NCI-H524 (cell line): ENCODE measurements at places on chromosomes 1 and 21.

DNA sequence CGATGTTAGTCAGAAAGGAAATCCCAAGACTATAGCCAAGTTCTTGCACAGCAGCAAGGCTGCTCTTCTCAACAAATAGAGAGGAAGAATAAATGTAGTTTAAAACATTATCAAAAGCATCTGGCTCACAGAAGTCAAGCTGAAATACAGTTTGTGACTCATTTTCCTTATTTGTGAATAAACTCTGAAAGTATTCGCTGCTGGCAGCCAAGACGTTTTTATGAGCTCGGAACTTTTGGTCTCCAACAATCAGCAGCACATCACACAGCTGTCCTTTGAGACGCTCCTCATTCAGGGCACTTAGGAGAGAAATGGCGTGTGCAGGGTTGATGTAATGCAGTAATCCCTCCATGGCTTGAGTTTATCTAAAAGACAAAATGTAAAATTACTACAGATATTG is 16.4 kb downstream of the ZBTB21 start:
- DNase-seq: no peak

- no peak for DNase-seq
These were observed 38.5 kb upstream of the LDLRAP1 start for GRCh38 chr1:25504706-25505595.

GRCh38 chr1:243465738-243466137 is 209.9 kb downstream of the SDCCAG8 start:
- no peak for DNase-seq

- DNase-seq: no peak
These were observed 126.5 kb upstream of the VANGL1 start for GRCh38 chr1:115515270-115515669.

DNA sequence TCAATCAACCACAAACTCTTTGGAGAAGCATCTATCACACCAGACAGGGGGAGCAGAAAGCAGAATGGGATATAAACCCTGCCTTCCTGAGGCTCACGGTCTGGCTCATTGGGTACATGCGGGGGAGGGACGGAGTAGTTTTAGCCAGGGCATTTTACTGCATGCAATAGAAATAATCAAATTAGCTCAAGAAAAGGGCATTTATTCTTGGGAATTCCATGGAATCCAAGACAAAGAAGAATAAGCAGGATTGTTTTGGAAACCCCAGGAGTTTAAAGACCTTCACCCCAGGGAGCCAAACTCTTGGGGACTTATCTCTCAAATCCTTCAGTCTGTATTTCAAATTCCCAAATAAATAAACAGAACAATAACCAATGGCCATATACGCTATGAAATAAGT is 5.2 kb upstream of the KAZN start:
- no peak for DNase-seq

DNA sequence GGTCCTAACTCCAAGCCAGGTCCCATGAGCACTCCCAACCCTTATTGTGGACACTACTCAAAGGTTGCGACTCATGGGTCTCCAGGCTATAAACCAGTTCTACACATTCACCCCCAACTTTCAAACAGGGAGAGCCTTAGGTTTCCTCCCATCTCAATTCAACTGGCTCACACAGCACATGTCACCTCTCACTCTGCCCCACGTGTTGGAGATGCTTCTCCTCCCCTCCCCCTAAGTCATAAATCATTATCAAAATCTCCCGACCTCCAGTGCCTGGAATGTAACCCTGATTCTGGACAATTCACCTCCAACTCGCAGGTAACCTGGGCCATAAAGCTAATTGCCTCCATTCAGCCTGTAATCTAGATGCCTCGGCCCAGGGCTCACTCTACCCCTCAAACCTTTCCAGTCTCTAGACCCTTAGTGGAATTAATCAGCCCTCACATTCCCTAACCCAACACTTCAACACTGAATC is 595 bp downstream of the AK2 start:
- peak; percentile 21 for DNase-seq

DNA sequence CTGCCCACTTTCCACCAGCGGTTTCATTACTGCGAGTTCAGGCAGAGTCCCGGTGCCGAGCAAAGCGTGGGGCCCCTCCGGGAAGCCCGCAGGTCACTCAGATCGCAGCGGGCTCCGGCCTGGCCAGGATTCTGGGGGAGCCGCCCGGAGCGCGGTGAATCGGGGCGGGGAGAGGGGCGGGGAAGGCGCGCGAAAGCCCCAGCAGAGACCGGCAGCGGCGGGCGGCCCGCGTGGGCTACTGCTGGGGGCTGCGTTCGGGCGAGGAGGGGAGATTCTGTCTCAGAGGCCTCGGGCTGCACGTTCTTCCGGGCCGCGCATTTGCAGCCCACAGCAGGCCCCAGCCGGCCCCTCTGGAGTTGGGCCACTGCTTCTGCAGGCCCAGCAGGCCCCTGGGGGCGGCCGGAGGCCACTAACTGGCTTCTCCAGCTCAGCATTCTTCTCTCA is 64.7 kb downstream of the SCCPDH start:
- DNase-seq: no peak

GRCh38 chr1:88729297-88729696 is 45.2 kb downstream of the PKN2 start:
- no peak for DNase-seq

DNA sequence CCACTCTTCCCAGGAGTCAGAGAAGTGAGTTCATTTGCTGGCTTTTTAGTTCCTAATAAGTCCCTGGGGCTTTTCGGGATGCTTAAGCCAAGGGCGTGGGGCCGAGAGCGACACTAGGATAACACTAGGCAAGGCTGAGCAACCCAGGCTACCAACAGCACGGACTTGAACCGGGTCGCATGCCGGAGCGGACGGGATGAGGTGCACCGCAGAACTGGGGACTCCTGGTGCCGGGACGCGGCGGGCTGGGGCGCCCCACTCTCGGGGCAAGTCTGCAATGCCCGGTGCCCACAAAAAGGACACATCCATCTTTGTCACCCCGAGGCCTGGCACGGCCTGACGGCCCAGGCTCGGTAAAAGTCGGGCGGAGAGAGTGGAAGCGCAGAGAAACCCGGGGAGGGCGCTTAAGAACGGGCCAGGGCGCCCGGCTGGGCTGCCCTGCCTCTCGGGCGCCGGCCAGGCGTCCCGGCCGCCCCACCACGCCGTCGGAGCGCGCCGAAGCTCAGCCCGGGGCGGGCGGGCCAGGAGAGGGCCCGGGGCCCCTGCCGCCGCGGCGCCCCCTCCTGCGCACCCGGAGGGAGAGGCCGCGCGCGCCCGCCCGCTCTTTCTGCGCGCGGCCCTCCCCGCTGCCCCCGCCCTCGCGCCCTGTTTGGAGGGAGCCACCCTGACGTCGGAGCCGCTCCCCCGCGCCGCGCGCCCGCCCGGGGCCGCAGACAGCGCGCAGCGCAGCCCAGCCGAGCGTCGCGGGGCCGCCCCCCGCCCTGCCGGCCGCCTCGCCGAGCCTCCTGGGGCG is at the start of gene NBL1:
NBL1 (plus strand) TSS at position 710 of the 793 bp plus-strand sequence. CDS start 10,720 bp downstream, outside the sequence.
- peak; percentile 28 for DNase-seq

DNA sequence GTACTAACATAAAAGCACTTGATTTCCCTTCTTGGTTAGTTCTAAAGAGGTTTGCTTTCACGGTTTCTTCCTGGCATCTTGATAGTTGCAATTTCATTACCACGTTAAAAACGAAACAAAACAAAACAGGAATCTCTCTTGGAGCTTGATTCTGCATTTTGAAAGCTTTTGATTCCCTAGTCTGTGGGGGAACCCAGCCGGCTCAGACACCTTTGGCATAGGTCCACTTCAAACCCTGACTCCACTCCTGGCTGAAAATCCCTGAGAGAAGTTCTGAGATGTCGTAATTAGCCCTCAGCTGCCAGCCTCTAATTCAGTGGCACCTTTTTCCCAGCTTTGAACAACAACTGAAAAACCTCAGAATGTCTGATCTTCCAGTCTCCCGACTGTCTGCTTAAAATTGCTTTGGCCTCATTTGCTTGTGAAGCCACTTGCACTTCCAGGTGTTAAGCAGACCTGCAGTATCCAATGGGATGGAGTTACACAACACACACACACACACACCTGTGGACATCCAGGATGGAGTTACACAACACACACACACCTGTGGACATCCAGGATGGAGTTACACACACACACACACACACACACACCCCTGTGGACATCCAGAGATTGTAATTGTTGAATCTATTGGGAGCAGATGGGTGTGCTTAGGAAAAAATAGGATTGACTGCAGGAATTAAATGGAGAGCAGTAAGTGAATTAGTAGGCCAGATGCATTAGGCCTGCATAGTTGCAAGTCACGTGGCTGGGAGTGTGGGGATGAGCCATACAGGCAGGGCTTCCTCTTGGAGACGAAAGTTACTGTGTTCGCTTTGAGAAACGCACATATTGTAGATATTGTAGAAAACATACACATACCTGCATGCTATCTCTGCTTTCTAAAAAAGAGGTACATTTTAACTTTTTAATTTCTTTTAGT is 285.6 kb upstream of the FMN2 start:
- no peak for DNase-seq

DNA sequence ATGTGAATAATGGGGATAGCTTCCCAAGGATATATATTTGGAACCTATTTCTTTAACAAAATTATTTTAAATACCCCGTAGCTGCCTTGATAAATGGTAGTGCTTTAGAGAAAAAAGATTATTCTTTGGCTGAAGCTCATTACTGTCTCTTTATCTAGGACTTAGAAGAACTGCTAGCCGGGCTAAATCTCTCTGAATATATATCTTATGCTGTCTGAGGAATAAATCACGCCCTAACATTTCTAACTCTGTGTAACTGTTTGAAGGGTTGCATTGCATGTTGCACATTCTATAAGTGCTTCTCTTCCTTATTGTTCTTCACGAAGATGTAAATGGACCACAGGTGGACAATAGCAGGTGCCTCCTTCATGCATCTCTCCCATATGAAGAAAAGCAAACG is 585.0 kb upstream of the ZP4 start:
- DNase-seq: no peak

DNA sequence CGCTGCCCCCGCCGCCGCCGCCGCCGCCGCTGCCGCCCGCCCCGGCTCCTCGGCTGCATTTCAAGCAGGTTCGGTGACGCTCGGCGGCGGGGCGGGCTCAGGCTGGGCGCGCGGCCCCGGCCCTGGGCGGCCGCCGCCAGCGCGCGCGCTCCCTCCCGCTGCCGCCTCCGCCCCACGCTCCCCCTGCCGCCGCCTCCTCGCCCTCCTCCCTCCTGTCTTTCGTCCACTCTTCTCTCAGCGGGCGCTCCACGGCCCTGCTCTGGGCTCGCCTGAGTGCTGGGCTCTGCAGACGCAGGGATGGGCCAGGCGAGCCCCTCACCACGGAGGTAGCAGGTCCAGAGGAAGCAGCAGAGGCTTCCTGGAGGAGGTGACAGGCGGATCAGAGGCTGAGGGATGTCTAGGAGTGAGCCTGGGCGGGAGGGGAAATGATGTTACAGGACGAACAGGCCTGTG is at the start of gene LRP8:
LRP8 (minus strand) TSS at position 62 of the 453 bp plus-strand sequence. CDS start 158 bp downstream, outside the sequence.
- peak; percentile 43 for DNase-seq

DNA sequence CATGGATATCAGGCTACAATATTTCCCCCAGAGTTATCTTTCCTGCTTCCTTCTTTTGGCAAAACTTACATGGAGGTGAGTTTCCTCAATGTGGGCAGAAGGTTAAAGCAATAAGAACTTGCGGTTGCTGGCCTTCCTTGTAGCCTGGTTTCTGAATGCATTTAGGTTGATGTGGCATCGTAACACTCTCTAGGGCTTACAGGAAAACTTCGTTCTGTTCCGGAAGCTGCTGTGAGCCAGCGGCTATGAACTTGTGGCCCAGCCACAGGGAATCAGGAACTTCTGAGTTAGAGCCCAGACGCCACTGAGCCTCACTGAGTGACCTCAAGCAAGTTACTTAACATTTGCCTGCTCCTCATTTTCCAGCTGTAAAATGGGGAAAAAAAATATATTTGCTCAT is 623.4 kb upstream of the ADAMTS5 start:
- no peak for DNase-seq

- no peak for DNase-seq
These were observed 785.8 kb upstream of the ADGRL4 start for GRCh38 chr1:79792219-79792930.

GRCh38 chr1:220702733-220703270 is 12.6 kb downstream of the C1orf115 start:
- DNase-seq: peak; percentile 34
